Kidney epithelial cell (primary cell): ENCODE measurements at places on chromosomes 5 and 9.

DNA sequence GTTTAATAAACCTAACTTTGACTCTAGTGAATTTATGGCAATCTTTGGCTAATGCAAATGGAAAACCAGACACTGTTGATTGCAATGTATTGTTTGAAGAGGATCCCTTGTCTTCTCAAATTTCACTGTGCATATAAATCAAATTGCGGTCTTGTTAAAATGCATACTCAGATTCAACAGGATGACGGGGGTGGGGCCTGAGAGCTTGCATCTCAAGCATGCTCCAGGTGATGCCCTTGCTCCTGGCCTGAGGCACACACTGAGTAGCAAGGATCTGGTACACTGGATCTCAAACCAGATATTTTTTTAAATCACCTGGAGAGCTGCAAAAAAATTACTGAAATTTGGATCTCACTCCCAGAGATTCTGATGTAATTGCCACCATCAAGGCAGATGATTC, 463.7 kb downstream of the DNAH5 start:
- DNase-seq = no peak

DNA sequence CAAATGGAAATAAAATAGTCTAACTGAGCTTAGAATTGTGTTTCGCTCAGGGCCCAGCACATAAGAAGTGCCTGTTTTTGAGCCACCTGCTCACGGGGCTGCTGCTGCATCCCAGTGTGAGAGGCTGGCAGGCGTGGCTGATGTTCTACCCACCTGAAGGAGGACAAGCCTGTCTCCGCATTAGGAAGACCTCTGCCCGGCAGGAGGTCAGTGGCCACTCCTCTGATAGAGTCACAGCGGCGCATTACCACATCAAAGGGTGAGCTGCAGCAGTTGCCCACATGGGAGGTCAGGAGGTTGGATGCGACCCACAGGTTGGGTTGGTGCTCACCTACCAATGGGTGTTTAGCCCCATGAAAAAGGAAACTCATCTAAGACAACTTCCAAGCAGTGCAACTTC, 3.7 kb upstream of the SLC6A7 start:
- no peak for DNase-seq

DNA sequence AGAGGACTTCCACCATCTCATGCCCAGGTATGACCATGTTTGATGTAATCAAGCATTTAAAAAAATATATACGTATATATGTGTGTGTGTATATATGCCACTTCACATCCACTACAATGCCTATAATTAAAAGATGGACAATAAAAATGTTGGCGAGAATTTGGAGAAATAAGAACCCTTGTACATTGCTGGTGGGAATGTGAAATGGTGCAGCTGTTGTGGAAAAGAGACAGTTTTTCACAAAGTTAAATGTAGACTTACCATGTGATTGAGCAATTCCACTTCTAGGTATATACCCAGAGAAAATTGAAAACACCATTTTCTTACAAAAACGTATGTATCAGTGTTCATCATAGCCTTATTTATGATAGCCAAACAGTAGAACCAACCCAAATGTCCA, 229.2 kb upstream of the WWC1 start:
- DNase-seq = no peak

GRCh38 chr5:76755779-76756637, 40.1 kb downstream of the F2R start:
- DNase-seq = no peak

GRCh38 chr9:81032030-81032572, 657.2 kb downstream of the TLE1 start:
- peak; percentile 65 for DNase-seq
